ENCODE measurements at places on chromosomes 16 and 17. TPM values are rescaled to one million over a fixed set of nuclear protein-coding genes. Genes with fewer than 3 reads are reported as not detected.
A peak's percentile ranks its signal among the peaks of the same experiment; 100 is the strongest.

Gene TBC1D3
- polyA plus RNA-seq = not detected

Gene APOH
- not detected for polyA plus RNA-seq

Gene DECR2
- 18.1 TPM for polyA plus RNA-seq

Gene NR1D1
- polyA plus RNA-seq = 41.6 TPM

Gene TIMP2
- polyA plus RNA-seq = 12.7 TPM

Gene HOXB8
- 0.10 TPM for polyA plus RNA-seq

Gene DNASE1L2
- 0.17 TPM for polyA plus RNA-seq

Gene CDK5RAP3
- 25.4 TPM for polyA plus RNA-seq

Gene B4GALNT2
- not detected for polyA plus RNA-seq

Gene TEX19
- polyA plus RNA-seq = 0.13 TPM

Gene TSR3
- polyA plus RNA-seq = 55.1 TPM

Gene C16orf96
- not detected for polyA plus RNA-seq

Gene GSE1
- 22.0 TPM for polyA plus RNA-seq

GRCh38 chr16:72203401-72203800 is 31.4 kb upstream of the PMFBP1 start:
- DNase-seq = no peak
- H3K4me1 ChIP-seq = no peaks in the 10 kb centered on the region
- peak overlapping the region; percentile 36 for H3K27ac ChIP-seq
- no peaks in the 10 kb centered on the region for H3K36me3 ChIP-seq
- H3K4me3 ChIP-seq = no peak overlapping the region
- H3K27me3 ChIP-seq = no peaks in the 10 kb centered on the region

DNA sequence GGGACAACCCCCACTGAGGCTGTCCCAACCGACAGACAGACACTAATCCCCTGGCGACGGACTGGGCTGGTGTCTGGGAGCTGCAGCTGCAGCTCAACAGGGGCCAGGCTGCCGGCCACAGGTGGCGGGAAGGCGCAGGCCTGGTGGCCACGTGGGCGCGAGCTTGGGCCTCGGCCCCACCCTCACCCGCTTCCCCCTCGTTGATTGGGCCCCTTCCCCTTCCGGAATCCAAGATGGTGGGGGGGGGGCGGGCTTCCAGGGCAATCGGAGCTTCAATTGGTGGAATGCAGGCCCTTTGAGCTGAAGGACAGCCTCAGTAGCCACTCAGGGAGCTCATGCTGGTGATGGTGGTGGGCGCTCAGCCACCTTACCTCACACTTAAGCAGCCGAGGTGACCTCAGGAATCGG is 8.7 kb upstream of the TBX4 start:
- H3K4me1 ChIP-seq = no peaks in the 10 kb centered on the region
- no peak overlapping the region for H3K27ac ChIP-seq
- H3K4me3 ChIP-seq = no peak overlapping the region

GRCh38 chr17:82963104-82963950 is 116.1 kb upstream of the METRNL start:
- H3K4me3 ChIP-seq = peak overlapping the region; percentile 20
- no peaks in the 10 kb centered on the region for H3K36me3 ChIP-seq
- H3K4me1 ChIP-seq = no peaks in the 10 kb centered on the region

DNA sequence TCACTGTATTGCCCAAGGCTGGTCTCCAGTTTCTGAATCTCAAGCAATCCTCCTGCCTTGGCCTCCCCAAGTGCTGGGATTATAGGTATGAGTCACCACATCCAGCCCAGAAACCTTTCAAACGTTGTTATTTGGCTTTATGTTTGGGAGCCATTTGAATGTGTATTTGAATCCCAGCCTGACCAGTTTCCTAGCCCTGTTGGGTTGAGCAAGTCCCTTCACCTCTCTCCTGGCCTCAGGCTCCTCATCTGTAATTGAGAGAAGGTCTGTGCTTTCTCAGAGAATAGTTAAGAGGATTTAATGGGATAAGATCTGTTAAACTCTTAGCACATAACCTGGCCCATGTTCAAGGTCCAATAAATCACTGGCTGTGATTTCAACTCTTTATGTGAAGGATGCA is 385.8 kb upstream of the RBFOX1 start:
- no peak overlapping the region for H3K27ac ChIP-seq
- no peak for DNase-seq
- no peaks in the 10 kb centered on the region for H3K4me1 ChIP-seq
- no peak overlapping the region for H3K4me3 ChIP-seq
- no peaks in the 10 kb centered on the region for H3K36me3 ChIP-seq
- H3K27me3 ChIP-seq = no peaks in the 10 kb centered on the region

- H3K27ac ChIP-seq = peak overlapping the region; percentile 68
- peaks cover 19% of the 10 kb centered on the region for H3K4me1 ChIP-seq
- no peak overlapping the region for H3K4me3 ChIP-seq
- H3K36me3 ChIP-seq = no peaks in the 10 kb centered on the region
- DNase-seq = no peak
These were observed 13.7 kb downstream of the CORO6 start for GRCh38 chr17:29608986-29609385.

GRCh38 chr16:86444261-86444660 is 66.1 kb upstream of the FOXF1 start:
- H3K4me1 ChIP-seq = no peaks in the 10 kb centered on the region
- H3K4me3 ChIP-seq = no peak overlapping the region
- no peak for DNase-seq
- H3K27ac ChIP-seq = no peak overlapping the region

DNA sequence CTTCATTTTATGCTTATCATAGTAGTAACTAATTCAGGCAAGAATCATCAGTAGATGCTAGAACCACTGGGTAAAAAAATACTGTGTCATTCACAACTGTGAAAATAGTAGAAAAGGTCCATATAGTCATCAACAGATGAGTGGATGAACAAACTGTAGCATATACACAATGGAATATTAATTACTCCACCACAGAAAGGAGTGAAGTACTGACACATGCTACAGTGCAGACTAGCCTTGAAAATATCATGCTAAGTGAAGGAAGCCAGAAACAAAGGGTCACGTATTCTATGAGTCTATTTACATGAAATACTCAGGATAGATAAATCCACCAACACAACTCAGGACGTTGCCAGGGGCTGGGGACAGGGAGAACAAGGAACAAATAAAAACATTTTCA is 13.3 kb downstream of the USP22 start:
- peaks cover 41% of the 10 kb centered on the region for H3K36me3 ChIP-seq
- H3K27ac ChIP-seq = peak overlapping the region; percentile 61
- peaks cover 80% of the 10 kb centered on the region for H3K4me1 ChIP-seq
- H3K4me3 ChIP-seq = peak overlapping the region; percentile 0

DNA sequence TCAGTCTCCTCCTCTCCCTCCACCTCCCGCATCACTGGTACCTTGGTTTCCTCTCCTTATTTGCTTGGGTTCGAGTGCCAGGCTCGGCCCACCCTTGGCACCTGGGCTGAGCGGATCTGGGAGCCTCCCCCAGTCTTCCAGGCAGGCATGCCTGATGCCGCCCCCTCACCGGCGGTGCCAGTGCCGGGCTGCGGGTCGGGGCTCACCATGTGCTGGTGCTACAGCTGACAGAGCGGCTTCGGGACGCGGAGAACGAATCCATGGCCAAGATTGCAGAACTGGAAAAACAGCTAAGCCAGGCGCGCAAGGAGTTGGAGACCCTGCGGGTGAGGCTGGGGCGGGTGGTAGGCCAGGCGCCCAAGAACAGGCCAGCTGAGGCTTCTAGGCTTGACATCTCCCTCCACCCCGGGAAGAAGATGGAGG is 19.2 kb downstream of the FMNL1 start:
- H3K27me3 ChIP-seq = peaks cover 2% of the 10 kb centered on the region
- H3K27ac ChIP-seq = no peak overlapping the region
- H3K36me3 ChIP-seq = no peaks in the 10 kb centered on the region

DNA sequence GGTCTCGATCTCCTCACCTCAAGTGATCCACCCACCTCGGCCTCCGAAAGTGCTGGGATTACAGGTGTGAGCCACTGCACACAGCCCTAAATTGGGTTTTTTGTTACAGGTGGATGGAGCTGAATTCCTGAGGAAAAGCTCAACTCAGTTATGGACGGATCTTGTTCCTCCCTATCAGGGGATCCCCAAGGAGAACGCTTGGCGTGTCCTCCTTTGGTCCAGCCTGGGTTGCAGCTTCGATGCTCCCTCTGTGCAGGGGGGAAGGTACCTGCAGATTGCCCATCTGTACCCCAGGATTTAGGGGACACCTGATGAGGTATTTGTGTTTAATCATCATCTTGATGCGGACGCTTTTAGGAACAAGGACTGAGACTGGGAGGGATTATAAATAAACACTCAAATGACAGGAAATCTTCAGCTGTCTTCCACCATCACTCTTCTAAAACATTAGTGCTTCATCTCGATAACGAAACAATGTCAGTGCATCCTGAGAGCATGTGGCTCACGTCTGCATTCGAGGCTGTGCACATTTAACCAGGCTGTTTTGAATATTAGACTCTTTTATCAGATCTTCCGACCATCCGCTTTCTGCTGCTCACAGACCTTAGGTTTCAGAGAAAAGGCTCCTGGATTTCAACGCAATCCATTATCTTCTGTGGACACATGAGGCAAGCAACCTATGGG is 18.2 kb upstream of the MEIOB start:
- peaks cover 4% of the 10 kb centered on the region for H3K27me3 ChIP-seq
- no peaks in the 10 kb centered on the region for H3K36me3 ChIP-seq
- DNase-seq = no peak
- H3K4me3 ChIP-seq = no peak overlapping the region

- H3K4me3 ChIP-seq = peak overlapping the region; percentile 58
- H3K27ac ChIP-seq = no peak overlapping the region
- no peaks in the 10 kb centered on the region for H3K4me1 ChIP-seq
- peaks cover 34% of the 10 kb centered on the region for H3K27me3 ChIP-seq
These were observed 1.0 kb upstream of the SALL1 start for GRCh38 chr16:51151961-51152663.

GRCh38 chr16:30131869-30132475 is 9.0 kb upstream of the MAPK3 start:
- no peak overlapping the region for H3K4me3 ChIP-seq
- no peaks in the 10 kb centered on the region for H3K27me3 ChIP-seq
- no peak overlapping the region for H3K27ac ChIP-seq
- no peaks in the 10 kb centered on the region for H3K4me1 ChIP-seq

GRCh38 chr17:36755586-36755985 is 154.2 kb downstream of the MRM1 start:
- H3K27ac ChIP-seq = no peak overlapping the region
- no peaks in the 10 kb centered on the region for H3K4me1 ChIP-seq
- no peak overlapping the region for H3K4me3 ChIP-seq
- H3K36me3 ChIP-seq = no peaks in the 10 kb centered on the region

GRCh38 chr16:85029408-85029784 is 1.8 kb downstream of the KIAA0513 start:
- H3K4me3 ChIP-seq = no peak overlapping the region
- DNase-seq = no peak
- H3K27ac ChIP-seq = peak overlapping the region; percentile 87
- peaks cover 22% of the 10 kb centered on the region for H3K4me1 ChIP-seq
- H3K36me3 ChIP-seq = peaks cover 5% of the 10 kb centered on the region

GRCh38 chr16:54544553-54545180 is 258.1 kb upstream of the IRX3 start:
- H3K4me3 ChIP-seq = no peak overlapping the region
- no peak for DNase-seq
- no peaks in the 10 kb centered on the region for H3K4me1 ChIP-seq

DNA sequence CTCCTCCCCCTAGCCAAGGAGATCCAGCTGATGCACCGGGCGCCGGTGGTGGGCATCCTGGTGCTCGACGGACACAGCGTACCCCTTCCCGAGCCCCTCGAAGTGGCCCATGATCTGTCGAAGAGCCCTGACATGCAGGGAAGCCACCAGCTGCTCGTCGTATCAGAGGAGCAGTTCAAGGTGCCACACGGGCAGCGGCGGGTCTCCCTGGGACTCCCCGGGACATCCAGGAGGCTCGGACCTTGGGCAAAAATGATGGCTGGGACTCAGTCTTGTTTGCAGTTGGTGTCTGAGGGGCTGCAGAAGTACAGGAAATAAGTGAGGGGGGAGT is 15.8 kb upstream of the MYO15B start:
- H3K4me1 ChIP-seq = no peaks in the 10 kb centered on the region
- H3K4me3 ChIP-seq = no peak overlapping the region
- no peaks in the 10 kb centered on the region for H3K27me3 ChIP-seq
- DNase-seq = no peak
- H3K27ac ChIP-seq = no peak overlapping the region

DNA sequence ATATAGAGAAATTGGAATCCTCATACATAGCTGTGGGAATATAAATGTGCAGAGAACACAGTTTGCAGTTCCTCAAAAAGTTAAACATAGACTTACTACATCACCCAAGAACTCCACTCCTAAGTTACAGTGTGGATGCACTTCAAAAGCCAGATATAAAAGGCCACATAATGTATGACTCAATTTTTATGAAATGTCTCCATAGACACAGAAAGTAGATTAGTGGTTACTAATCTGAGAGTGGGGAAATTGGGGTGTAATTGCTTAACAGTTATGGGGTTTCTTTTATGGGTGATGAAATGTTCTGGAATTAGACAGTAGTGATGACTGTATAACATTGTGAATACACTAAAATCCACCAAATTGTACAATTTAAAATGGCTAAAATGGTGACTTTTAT is 60.9 kb downstream of the CACNG1 start:
- H3K4me3 ChIP-seq = no peak overlapping the region
- no peak for DNase-seq
- H3K27ac ChIP-seq = no peak overlapping the region

GRCh38 chr17:42247734-42248133 is 28.5 kb downstream of the STAT5B start:
- DNase-seq = no peak
- peaks cover 69% of the 10 kb centered on the region for H3K4me1 ChIP-seq
- peak overlapping the region; percentile 62 for H3K4me3 ChIP-seq
- peak overlapping the region; percentile 97 for H3K27ac ChIP-seq

GRCh38 chr17:17030515-17031211 is 11.6 kb upstream of the MPRIP start:
- no peaks in the 10 kb centered on the region for H3K36me3 ChIP-seq
- no peak for DNase-seq
- H3K4me3 ChIP-seq = no peak overlapping the region
- H3K4me1 ChIP-seq = peaks cover 24% of the 10 kb centered on the region

- peaks cover 4% of the 10 kb centered on the region for H3K4me1 ChIP-seq
- H3K27ac ChIP-seq = no peak overlapping the region
- H3K36me3 ChIP-seq = no peaks in the 10 kb centered on the region
- peaks cover 3% of the 10 kb centered on the region for H3K27me3 ChIP-seq
- peak overlapping the region; percentile 36 for H3K4me3 ChIP-seq
These were observed 10.4 kb upstream of the CHMP6 start for GRCh38 chr17:80981062-80981902.

GRCh38 chr17:44310188-44310587 is 1.8 kb downstream of the RUNDC3A start:
- no peaks in the 10 kb centered on the region for H3K36me3 ChIP-seq
- no peak overlapping the region for H3K27ac ChIP-seq
- peaks cover 14% of the 10 kb centered on the region for H3K27me3 ChIP-seq

- H3K4me1 ChIP-seq = peaks cover 9% of the 10 kb centered on the region
- no peaks in the 10 kb centered on the region for H3K27me3 ChIP-seq
- H3K4me3 ChIP-seq = no peak overlapping the region
- H3K27ac ChIP-seq = no peak overlapping the region
- DNase-seq = no peak
These were observed 5.9 kb downstream of the CORO7 start for GRCh38 chr16:4410335-4411075.

DNA sequence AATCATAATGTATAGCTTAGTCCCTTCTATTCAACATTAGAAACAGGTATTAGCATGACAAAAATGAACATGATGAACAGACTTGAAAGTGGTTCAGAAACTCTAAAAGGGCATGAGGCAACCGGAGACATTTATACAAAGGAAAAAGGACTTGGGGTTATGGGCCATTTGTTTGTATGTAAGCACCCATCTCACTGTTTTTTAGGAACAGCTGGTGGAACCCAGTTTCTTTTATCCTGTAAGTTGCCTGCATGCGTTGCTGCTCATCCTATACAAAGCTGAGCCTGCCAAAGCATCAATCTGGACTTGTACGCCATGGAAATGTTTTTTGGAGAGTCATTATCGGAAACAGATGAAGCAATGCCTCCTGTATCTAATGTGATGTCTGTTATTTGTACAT is 72.3 kb upstream of the NACA2 start:
- no peak overlapping the region for H3K27ac ChIP-seq
- H3K36me3 ChIP-seq = no peaks in the 10 kb centered on the region
- H3K4me1 ChIP-seq = no peaks in the 10 kb centered on the region
- no peak for DNase-seq
- H3K27me3 ChIP-seq = no peaks in the 10 kb centered on the region
